ENCODE measurements at places on chromosomes 1 and 21. TPM values are rescaled to one million over a fixed set of nuclear protein-coding genes. Genes with fewer than 3 reads are reported as not detected.

The TEKT2 gene
- not detected for total RNA-seq

The KIF26B gene
- 0.83 TPM for total RNA-seq

The MSH4 gene
- 0.27 TPM for total RNA-seq

The DIRAS3 gene
- total RNA-seq: 6.3 TPM

The NOC2L gene
- 71.9 TPM for total RNA-seq

The DAB1 gene
- total RNA-seq: not detected

The SHISAL2A gene
- not detected for total RNA-seq

The C1orf210 gene
- total RNA-seq: not detected

The RSRP1 gene
- 83.7 TPM for total RNA-seq

The LRRIQ3 gene
- 1.6 TPM for total RNA-seq

The LENEP gene
- total RNA-seq: not detected

The KRTAP7-1 gene
- total RNA-seq: not detected

Data from myocyte (in vitro differentiated cells).